CD4-positive, alpha-beta T cell treated with Interleukin-10 for 1 hour (primary cell): ENCODE measurements at places on chromosomes 5 and 9.

DNA sequence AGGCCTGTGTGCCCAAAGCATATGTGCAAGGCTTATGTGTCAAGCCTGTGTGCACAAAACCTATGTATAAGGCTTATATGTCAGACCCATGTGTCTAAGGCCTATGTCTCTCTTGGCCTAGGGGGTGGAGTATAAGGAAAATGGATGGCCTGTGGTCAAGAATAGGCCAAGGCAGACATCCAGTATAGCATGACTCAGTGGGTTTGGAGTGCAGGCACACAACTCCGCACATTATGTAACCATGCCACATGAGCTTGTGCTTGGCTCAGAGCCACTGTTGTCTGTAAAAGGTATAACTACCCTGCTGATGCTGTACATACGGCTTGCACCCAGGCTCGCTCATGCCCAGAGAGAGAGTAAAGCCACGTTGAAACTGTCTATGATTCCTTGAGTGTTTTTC is 626.4 kb upstream of the NUDT12 start:
- no peak for DNase-seq

- no peak for DNase-seq
Observed at GRCh38 chr9:74078647-74079046, 418.5 kb upstream of the RORB start.

DNA sequence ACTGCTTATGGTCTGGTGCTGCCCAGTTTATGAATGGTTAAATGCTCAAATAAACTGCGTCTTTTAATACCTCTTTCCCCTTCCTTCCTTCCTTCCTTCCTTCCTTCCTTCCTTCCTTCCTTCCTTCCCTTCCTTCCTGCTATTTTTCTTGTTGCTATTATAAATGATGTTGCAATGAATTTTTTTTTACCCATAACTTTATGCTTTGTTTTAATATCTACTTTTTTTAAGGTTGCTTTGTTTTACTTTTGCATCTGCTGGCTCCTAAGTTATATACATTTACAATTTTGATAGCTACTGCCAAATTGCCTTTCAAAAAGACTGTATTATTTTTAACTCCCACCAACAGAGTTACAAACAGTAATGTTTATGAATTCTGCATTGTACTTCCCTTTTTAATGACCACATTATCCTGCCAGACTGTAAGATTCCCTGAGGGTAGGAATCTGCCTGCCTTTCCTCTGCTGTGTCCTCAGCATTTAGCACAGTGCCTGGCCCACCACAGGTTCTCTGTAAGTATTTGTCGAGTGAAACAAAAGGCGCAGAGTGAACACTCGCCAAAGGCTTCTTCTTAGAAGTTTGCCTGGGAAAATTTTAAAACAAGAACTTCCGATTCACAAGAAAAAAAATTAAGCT is 36.9 kb downstream of the KIF4B start:
- no peak for DNase-seq

- DNase-seq: no peak
Observed at GRCh38 chr5:2591777-2592453, 159.6 kb downstream of the IRX2 start.

GRCh38 chr5:42566652-42567295 is 143.5 kb downstream of the GHR start:
- no peak for DNase-seq

DNA sequence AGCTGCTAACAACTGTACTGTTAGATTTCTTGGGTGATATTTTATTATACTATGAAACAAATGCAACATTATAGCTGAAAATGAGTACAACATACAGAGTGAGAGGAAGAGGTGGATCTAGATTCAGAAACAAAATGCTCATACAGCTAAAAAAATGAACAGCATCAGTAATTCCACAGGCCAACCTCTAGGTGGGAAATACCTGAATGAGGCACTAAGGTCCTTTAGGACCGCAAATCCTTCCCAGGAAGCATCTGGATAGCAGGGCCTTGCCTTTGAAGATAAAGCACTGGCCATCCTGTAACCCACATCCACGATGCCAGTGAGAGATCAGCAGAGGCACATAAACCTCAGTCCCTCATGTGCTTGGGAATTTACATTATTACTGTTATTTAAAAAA is 310.8 kb downstream of the YTHDC2 start:
- DNase-seq: no peak

GRCh38 chr9:83069651-83070050 is 6.7 kb upstream of the RASEF start:
- DNase-seq: no peak

GRCh38 chr9:71941060-71941568 is 29.7 kb downstream of the C9orf85 start:
- DNase-seq: no peak
